ENCODE measurements at places on chromosomes 7 and 10.

- DNase-seq = no peak
These were observed 32.6 kb downstream of the PTPN12 start for GRCh38 chr7:77569514-77570232.

GRCh38 chr7:13894377-13894776 is 95.1 kb downstream of the ETV1 start:
- DNase-seq = no peak

DNA sequence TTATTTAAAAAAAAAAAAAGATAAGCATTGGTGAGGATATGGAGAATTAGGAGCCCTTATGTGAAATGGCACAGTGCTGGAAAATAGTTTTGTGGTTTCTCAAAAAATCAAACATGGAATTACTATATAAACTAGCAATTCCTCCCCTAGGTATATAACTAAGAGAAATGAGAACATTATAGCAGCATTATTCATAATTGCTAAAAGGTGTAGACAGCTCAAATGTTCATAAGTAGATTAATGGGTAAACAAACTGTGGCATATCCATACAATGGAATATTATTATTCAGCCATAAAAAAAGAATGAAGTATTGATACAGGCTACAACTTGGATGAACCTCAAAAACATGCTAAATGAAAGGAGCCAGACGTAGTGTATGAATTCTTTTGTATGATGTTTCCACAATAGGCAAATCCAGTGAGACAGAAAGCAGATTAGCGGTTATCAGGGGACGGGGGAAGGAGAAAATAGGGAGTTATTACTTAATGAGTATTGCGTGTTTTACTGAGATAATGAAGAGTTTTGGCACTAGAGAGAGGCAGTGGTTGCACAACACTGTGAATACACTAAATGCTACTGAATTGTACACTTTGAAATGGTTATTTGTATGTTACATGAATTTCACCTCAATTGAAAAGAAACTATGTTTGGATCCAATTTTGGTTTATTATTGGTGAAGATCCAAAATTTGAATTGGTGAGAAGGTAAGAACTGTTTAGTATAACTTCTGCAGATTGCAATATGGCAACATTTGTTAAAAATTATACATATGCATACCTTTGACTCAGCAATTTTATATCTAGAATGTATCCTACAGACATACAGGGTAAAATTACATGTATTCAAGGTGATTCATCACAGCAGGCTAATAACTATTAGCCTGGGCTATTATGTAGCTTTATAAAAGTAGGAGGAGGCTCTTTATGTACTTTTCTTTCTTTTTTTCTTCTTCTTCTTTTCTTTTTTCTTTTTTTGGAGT is 69.7 kb downstream of the VCL start:
- DNase-seq = no peak

- no peak for DNase-seq
These were observed 76.6 kb upstream of the PFKP start for GRCh38 chr10:2990764-2991163.

Data from GOT3 (cell line).